ENCODE measurements at places on chromosomes 13 and 19.

GRCh38 chr19:40381321-40381720, 8.7 kb downstream of the HIPK4 start:
- no peak for DNase-seq

- no peak for DNase-seq
Measured at GRCh38 chr13:83987394-83987793, 105.1 kb upstream of the SLITRK1 start.

DNA sequence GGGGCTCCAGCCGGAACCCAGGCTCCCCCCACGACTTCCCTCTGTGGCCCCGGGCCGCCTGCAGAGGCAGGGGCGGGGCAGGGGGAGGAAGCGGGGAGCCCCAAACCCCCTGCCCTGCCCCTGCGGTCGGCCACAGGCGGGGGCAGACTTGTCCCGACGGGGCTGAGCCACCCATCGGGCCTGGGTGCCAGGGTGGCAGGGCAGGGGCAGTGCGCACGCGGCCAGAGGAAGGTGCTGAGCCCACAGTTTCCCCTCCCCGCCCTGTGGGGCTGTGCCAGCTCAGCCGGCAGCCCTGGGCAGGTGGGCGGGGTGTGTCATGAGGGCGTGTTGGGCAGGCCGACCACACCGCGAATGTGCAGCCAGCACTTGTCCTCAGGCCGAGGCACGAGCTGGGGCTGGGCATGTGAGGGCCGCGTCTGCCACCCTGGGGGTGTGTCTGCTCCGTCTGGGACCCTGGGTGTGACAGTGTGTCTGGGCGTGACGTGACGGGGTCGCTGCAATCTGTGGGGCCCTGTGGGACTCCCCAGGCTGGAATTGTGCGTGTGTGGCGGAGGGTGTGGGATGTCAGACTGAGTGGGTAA, 17.7 kb downstream of the CCDC97 start:
- DNase-seq, result peak; percentile 96

- no peak for DNase-seq
Measured at GRCh38 chr13:99046851-99047250, 69.0 kb upstream of the DOCK9 start.

DNA sequence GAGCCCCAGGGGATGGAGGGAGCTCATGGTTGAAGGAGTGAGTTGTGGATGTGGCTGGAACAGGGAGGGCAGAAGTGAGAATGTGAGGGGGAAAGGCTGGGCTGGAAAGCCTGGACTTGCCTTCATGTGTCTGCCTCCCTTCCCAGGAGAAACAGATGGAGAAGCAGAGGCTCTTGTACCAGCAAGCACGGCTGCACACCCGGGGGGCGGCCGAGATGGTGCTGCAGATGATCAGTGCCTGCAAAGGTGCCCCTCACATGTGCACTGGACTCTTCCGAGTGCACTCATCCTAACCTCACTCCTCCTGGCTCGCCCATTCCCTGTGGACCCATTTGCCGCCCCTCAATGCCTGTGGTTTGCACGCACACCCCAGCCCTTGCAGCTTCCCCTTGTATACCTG, 83.2 kb downstream of the MAP4K1 start:
- DNase-seq, result no peak

DNA sequence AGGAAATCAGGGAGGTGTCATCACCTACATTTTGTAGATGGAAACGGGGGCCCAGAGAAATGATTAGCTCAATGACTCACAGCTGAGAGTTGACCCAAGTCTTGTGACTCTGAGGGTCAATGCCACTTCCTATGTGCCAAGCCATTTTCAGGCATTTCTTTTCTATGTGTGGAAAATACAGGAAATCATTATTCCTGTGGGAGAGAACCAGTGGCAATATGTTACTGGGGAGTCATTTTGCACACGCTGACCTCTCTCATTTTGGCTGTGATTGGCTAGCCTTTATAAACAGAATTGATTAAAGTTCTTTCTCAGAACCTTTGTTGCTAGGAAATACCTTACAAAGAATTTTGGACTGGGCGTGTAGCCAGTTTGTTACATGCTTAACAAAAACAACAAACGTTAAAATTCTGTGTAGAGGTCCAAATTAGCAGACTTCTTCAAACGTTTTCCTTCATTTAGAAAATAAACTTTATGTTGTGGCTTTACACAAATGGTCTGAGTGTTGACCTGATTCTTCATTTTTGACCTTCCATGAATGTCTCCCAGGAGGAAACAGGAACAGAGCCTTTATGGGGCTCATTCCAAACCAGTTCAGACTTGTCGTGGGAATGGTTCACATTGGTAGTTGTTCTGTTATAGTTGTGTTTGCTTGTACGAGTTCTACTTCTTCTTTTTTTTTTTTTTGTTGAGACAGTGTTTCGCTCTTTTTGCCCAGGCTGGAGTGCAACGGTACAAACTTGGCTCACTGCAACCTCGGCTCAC, 11.4 kb downstream of the PCCA start:
- DNase-seq, result peak; percentile 71

- peak; percentile 38 for DNase-seq
Measured at GRCh38 chr19:4172861-4173473, 9.4 kb downstream of the SIRT6 start.

- DNase-seq, result no peak
Measured at GRCh38 chr19:19140476-19140875, 2.2 kb upstream of the TMEM161A start.

- no peak for DNase-seq
Measured at GRCh38 chr13:112065867-112066623, 904 bp upstream of the SOX1 start.

GRCh38 chr13:100722517-100722916, 47.9 kb upstream of the TMTC4 start:
- DNase-seq, result no peak

DNA sequence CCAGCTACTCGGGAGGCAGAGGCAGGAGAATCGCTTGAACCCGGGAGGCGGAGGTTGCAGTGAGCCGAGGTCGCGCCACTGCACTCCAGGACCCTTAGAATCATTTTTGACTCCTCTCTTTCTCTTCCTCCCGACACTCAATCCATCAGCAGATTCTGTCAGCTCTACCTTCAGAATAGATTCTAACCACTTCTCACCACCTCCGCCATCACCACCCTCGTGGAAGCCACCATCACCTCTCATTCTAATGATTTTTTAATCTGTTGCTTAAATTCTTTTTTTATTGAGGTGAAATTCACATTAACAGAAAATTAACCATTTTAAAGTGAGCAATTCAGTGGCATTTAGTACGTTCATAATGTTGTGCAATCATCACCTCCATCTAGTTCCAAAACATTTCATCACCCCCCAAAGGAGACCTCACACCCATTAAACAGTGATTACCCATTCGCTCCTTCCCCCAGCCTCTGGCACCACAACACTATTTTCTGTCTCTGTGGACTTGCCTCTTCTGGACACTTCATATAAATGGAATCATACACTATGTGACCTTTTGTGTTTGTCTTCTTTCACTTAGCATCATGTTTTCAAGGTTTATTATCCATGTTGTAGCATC, 5.0 kb upstream of the CCDC61 start:
- DNase-seq, result no peak

GRCh38 chr19:1483979-1484428, 5.0 kb upstream of the C19orf25 start:
- DNase-seq, result no peak

DNA sequence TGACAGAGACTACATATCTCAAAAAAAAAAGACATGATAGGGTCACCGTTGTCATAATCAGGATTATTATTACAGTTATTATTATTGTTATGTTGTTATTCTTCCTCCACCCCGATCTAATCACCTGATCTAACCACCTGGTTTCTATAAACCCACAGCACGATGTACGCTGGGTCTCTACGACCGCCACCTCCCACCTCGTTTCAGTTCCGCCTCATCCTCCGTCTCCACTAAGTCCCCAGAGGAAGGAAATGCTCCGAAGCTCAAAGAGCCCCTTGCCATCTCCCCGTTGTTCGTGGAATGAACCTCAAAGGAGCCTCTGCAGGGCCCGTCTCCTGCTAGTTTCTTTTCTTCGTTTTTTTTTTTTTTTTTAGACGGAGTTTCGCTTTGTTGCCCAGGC, 15.9 kb upstream of the MEIS3 start:
- DNase-seq, result no peak

- DNase-seq, result no peak
Measured at GRCh38 chr13:85601526-85601925, 197.7 kb downstream of the SLITRK6 start.

- no peak for DNase-seq
Measured at GRCh38 chr19:6099599-6099998, 10.7 kb downstream of the RFX2 start.

DNA sequence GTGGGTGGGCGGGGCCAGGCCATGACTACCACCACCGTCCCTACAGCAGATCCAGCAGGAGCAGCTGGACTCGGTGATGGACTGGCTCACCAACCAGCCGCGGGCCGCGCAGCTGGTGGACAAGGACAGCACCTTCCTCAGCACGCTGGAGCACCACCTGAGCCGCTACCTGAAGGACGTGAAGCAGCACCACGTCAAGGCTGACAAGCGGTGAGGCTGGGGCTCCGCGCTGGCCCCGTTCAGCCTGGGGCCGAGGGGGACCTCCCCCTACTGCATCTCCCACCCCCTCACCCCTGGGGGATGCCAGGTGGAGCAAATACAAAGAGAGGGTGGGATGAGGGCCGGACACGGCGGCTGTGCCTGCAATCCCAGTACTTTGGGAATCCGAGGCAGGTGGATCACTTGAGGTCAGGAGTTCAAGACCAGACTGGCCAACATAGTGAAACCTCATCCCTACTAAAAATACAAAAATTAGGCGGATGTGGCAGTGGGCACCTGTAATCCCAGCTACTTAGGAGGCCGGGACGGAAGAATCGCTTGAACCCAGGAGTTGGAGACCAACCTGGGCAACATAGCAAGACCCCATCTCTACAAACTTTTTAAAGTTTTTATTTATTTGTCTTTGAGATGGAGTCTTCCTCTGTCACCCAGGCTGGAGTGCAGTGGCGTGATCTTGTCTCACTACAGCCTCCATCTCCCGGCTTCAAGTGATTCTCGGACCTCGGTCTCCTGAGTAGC, 18.1 kb upstream of the CELF5 start:
- DNase-seq, result no peak

DNA sequence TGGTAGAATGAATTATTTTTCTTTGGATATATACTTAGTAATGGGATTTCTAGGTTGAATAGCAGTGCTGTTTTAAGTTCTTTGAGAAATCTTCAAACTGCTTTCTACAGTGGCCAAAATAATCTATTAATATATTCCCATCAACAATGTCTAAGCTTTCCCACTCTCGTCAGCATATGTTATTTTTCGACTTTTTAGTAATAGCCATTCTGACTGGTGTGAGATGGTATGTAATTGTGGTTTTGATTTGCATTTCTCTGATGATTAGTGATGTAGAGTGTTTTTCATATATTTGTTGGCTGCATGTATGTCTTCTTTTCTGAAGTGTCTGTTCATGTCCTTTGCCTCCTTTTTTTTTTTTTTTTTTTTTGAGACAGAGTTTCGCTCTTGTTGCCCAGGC, 90.2 kb upstream of the CSNK1A1L start:
- DNase-seq, result no peak

DNA sequence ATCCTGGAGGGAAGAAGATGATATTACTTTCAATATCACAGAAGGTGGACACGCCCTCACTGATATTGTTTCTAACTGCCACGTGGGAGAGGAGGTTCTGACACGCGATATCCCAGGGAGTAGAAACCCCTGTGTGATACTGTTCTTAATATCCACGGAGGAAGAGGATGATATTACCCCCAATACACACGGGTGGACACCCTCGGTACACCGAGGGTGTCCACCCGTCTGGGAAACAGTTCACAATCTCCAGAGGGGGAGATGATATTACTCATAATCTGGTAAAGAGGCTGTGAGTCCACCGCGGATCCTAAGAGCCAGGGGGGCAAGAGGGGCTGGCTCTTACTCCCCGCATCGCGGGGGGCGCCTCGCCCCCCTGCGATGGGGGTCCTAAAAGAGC, 29.7 kb upstream of the RGCC start:
- no peak for DNase-seq

DNA sequence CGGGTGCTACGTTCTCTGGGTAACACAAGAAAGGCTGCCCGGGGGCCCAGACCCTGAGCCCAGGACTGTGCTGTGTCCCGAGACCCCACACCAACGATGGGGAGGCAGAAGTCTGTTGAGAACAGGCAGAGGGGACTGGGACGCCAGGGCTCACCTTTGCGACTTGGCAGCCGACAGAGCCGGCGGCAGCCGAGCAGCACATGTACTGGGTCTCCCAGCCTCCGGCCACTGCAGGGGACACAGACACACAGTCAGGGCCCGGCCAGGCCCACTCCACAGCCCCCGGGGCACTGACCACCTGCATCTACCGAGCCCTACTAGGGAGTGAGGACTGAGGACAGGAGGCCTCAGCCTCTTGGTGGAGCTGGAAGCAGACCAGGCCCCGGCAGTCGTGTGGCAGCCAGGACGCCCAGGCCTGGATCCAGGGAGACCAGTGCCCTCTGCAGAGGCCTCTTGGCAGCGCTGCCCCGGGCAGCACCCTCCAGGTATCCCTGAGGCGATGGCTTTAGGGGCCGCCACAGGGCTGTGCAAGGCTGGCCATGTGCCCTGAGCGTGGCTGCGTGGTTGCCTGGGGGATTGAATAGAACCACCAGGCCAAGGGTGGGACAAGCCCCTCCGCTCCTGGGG, 5.6 kb upstream of the ATP8B3 start:
- DNase-seq, result no peak

- DNase-seq, result no peak
Measured at GRCh38 chr19:21674454-21674853, 92.9 kb downstream of the ZNF100 start.

DNA sequence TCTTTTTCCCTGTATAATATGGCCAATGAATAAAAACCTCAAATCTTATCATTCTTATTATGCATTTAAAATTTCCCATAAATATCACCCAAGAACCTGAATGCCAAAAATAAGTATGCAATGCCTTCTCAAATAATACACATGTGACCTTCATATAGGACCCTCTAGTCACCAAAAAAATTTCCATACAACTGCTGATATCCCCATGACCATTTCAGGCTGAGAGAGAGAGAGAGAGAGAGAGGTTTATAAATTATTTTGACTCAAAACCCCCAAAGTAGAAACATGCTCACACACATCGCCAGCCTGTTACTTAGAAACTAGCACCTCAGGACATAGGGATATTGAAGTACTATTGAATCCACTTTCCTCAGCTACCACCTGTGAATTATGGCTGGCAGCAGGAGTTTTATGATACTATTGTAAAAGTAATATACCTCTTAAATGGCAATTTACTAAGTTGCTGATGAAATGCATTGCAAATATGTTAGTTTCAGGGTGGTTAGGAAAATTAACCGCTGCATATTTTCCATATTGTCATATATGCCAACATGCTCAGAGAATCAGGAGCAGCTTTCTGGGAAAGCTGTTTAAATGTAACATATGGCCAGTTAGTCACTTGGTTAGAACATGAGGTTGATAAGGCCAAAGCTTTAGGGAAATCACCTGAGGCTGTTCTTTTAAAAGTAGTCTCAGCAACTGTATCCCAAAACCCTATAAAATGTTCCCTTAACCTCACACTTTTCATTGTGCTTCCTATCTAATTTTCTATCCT, 230.8 kb downstream of the DCT start:
- DNase-seq, result no peak

All from H54 (cell line).